Muscle of back (tissue), 13 donors: ENCODE measurements at places on chromosomes 1 and 21.

DNA sequence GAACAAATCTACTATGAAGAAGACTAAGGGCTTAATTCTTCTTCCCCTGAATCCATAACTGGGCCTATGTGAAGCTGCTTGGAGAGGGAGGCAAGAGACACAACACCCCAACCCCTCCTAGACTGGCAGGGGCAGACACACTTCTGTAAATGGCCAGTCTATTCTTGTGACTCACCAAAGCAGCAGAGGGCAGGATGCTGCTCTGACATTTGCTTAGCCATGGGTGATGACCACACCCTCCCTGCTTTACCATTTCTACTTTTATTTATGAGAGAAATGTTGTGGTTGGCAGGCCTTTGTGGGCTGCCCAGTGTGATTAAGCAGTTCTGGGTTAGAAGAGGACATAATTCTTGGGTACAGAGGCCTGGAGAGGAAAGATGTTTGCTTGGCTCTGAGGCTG, 189.8 kb upstream of the DPYD start:
- DNase-seq, result no peak

DNA sequence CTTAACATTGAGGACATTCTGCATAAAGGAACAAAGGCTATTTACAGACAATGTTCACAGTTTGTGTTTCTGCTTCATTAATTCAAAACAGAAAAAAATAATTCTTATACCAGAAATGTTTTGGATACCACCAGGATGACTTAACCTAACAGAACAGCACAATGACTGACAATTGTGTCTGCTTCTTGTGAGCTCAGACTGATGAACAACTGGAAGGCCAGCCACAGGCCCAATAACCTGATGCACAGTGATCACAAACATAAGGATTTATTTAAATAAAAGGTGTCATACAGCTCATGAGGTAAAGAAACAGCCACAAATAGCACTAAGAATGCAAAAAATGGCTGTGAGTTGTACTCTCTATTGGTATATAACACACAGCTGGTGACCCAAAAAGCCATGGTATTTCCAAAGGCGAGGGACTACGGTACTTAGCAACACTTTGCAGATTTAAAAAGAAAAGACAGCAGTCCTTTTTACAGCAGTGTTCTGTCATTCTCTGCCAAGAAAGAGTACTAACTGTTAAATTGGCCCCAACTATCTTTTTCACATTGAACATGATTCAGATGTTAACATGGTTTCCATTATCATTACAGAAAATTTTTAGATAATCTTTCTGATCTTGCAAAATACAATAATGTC, 32.1 kb upstream of the DDAH1 start:
- peak; percentile 3 for DNase-seq

- no peak for DNase-seq
Observed at GRCh38 chr1:32716312-32717148, 14.0 kb upstream of the SYNC start.

GRCh38 chr1:211472724-211473123, 19.2 kb downstream of the RD3 start:
- DNase-seq, result no peak

DNA sequence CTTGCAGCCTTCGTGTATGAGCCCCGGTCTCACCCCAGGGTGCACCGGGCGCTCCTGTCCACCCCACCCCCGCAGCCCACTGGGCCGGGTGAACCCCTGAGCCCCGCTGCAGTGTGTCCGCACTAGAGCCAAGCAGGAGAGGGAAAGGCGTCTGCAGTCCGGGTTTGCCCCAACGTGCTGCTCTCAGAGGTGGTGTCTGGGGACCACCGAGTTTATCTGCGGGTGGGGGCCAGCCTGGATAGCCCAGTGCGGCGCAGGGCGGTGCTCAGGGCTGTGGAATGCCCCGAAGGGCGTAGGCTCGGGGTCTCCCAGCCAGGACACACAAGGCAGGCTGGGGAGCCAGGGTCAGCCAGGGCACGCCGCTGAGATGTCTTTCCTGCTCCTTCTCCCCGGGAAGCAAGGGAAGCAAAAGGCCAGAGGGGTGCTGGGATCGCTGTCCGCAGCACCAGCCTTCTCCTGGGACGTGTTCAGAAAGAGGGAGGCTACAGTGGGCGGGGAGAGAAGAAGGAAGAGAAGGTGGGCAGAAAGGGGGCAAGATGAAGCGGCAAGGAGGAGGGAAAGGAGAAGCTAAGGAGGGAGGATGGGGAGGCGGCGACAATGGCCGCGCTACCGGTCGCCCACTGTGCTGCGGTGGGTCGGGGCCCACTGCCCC, 56.6 kb downstream of the MAB21L3 start:
- peak; percentile 50 for DNase-seq

DNA sequence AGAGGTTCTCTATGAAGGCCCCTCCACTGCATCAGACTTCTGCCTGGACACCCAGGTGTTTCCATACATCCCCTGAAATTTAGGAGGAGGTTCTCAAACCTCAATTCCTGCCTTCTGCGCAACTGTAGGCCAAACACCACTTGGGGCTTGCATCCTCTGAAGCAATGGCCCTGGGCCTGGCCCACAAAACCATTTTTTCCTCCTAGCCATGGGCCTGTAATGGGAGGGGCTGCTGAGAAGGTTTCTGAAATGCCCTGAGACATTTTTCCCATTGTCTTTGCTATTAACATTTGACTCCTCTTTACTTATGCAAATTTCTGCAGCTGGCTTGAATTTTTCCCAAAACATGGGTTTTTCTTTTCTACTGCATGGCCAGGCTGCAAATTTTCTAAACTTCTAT, 37.9 kb upstream of the PTPRC start:
- DNase-seq, result no peak

DNA sequence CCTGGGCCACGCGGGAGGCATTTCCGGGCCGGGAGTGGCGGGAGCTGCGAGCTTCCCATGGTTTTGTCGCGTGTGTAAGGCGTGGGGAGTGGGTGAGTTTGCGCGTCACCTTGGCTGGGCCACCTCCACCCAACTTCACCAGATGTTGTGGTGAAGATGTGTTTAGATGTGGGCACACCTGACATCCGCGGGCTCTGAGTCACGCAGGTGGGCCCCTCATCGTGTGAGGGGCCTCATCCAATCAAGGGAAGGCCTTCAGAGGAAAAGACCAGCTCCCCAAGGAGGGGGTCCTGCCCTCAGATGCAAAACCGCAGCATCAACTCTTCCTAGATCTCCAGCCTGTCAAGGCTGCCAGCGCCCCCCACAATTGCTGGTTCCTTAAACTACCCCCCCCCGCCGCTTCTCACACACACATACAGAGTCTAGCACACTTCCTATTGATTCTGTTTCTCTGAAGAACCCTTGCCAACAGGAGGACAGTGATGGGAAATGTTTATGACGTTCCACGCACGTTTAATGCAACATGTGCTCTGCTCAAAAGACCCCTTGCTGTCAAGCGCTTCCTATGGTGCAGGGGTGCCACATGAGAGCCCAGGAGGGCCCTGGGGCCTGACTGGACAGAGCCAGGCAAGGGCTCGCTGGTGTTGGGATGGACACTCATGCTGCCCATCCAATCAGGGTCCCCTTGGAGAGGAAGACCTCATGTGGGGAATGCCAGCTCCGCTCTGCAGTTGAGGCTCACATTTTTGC, 11.9 kb downstream of the ACTRT2 start:
- no peak for DNase-seq

- no peak for DNase-seq
Observed at GRCh38 chr1:2234762-2235113, 6.6 kb downstream of the SKI start.

- peak; percentile 31 for DNase-seq
Observed at GRCh38 chr1:68142461-68142860, 89.9 kb downstream of the WLS start.

DNA sequence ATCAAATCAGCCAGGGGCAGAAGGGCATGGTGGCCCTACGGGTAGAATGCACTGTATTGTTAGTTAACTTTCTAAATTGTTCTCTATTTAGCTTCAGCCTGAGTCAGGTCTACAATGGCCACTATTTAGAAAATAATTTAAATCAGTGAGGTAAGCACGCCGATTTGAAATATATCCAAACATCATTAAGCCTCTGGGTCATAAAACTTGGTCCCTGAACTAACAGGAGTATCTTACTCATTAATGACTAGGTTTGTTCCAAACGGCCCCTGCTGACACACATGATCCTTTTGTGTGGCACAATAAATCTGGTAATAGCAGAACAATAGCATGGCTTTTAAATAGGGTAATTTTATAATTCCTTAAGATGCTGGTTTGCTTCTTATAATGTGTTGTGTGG, 48.4 kb downstream of the STX6 start:
- DNase-seq, result no peak

DNA sequence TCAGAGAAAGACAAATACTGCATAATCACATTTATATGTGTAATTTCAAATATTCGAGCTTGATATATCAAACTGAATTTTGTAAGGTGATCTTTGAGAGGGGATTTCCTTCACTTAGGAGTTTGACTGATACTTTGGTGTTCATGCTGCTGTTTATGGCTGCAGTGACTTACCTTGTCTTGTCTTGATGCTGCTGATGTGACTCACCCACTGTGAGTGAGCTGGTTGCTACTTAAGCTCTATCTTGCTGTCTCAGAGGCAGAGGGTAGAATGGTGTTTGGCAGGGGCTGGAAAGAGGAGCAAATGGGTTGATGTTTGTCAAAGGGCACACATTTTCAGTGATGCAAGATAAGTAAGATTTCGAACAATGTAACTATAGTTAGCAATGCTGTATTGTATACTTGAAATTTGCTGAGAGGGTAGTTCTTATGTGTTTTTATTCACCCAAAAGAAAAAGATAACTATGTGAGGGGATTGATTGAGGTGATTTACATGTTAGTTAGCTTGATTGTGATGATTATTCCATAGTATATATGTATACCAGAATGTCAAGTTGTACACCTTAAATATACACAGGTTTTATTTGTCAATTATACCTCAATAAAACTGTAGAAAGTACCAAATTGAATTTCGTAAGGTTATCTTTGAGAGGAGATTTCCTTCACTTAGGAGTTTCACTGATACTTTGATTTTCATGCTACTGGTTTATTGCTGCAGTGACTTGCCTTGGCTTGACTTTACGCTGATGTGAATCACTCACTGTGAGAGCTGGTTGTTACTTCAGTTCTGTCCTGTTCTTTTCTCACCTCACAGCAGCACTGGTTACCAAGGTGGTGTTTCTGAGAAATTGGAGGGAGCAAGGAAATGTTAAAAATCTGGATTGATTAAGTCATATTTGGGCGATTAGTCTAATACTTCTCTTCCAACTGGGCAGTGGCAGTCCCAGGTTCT, 94.5 kb upstream of the SLC5A9 start:
- DNase-seq, result no peak

DNA sequence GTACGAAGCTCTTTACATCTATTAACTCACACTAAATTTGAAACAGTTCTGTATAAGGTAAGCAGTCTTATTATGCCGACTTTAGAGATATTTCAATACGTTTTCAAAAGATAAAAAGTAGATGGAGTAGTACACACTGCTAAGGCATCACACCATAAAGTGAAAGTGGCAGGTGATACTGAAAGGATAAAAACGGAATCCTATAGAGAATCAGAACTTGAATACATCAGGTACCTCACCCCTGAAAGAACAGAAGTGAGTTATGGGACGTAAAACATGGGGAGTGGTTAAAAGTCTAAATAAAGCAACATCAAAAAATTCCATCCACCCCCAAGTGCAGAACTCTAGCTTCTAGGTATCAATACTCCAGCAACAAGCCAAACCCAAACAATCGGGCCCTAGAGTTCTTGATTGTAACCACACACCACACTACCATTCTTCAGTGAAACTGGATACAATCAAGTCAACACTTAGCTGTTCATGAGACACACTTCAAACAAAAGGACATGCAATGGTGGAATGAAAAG, 142.6 kb downstream of the SMYD3 start:
- DNase-seq, result no peak

DNA sequence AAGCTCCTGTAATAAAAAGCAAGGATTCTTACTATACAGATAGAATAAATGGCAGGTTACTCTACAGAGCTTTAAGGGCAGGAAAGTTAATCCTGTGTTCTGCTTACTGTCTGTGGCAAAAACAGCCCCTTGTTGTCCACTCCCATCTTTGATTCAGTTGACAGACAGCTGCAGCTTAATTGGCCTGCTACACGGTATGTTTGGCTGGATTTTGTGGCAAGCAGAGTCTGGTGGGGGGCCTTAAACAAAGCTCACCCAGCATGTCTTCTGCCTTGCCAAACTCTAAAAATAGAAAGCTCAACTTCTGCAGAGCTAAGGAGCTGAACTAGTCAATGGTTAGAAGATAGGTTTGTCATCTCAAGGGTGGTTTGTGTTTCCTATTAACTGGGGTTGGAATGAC, 407.2 kb downstream of the HLX start:
- DNase-seq, result no peak

- no peak for DNase-seq
Observed at GRCh38 chr1:218383051-218383450, 37.9 kb downstream of the TGFB2 start.

GRCh38 chr1:230350208-230350921, 75.8 kb downstream of the PGBD5 start:
- DNase-seq, result no peak
